ENCODE measurements at places on chromosomes 3 and 15.

DNA sequence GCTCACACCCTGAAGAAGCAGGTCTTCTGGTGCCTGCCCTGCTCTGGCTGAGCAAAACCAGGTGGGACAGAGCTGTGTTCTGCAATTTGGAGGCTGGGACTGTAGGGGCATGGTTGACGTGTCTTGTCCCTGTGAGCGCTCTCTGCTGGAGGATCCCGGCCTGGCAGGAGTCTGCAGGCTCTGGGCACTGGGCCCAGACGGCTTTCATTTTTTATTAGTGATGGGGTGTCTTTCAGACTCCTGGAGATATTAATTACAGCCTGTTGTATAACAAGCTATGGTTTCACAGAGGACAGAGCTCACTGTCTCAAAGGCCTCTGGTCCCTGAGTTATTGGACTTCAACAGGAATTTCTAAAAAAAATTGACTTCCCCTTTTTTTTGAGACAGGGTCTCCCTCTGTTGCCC, 29.5 kb upstream of the ZNF710 start:
- peak; percentile 41 for DNase-seq

- DNase-seq, result no peak
Observed at GRCh38 chr3:133268726-133269134, 131.1 kb upstream of the BFSP2 start.

DNA sequence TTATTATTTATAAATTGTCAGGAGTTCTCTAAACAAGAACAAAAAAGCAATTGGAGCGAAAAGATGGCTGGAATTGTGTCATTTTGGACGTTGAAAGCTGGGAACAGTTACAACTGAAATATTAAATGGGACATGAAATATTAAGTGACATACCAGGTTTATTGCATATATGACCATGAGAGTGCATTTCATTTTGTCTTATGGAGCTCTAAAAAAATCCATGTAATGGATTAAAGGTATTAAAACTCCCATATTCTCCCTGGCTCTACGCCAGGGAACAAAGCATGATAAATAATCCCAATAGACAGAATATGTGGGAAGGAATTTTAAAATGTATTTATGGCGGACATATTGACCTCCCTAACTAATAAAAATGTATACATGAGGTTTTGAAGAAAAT, 17.7 kb downstream of the RARB start:
- no peak for DNase-seq

- DNase-seq, result no peak
Observed at GRCh38 chr3:40720863-40721262, 196.1 kb downstream of the ZNF621 start.

GRCh38 chr15:39658740-39659139, 77.9 kb downstream of the THBS1 start:
- DNase-seq, result no peak

DNA sequence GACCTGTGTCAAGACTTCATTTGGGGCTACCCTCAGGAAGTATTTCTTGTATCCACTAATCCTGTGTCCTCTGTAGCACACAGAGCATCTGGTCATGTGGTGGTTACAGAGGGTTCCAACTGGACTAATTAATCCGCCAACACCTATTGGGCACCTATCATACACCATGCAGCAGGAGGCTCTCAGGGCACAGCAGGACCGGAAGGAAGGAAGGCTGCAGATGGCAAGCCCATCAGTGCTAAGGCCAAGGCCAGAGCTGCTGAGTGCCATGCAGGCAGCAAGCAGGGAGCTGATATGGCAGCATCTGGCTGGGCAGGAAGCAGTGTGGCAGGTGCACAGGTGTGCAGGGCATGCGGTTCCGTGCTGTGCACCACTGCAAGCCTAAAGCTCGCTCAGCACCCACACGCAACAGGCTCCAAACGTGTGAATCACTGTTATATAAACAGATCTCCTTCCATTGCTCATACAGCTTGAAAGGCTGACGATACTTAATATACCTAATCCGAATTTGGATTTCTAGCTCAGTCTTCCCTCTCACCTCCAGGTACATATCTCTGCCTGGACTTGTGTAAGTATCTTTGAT, 64.4 kb upstream of the SNRPA1 start:
- DNase-seq, result no peak

DNA sequence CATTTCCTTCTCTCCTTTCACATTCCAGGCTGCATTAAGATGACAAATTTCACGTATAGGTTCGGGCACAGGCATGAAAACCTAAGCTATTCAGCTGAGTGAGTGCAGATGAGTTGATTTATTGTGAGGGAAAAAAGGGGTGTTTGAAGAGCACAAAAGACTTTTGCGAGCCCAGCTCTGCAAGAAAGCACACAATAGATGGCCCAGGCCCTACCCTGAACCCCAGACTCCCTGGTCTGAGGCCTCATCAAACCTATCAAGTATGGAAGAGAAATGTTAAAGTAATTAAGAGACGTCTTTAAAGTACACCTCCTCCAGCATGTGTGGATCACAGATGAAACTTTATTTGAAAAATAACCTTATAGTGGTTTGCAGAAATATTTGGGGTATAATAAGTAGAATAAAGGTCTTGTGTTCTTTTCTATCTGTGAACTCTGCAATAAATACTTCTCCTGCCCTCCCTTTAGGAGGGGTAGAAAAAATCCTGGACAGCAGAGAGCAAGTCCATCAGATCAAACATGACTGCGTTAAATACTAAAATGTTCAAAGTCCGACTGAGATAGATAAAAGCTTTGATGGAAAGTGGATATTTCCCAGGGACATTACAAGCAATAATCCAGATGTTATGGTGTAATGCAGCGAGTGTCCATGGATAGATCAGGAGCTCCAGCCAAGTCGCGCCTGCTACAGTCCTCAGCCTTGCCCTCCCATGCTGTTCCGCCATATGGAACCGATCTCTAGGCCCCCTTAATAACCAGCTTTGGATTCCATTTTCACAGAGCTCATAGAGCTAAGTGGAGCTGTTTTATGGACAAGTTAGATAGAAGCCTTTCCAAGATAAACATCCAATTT, 121.5 kb downstream of the MCTP2 start:
- DNase-seq, result no peak

DNA sequence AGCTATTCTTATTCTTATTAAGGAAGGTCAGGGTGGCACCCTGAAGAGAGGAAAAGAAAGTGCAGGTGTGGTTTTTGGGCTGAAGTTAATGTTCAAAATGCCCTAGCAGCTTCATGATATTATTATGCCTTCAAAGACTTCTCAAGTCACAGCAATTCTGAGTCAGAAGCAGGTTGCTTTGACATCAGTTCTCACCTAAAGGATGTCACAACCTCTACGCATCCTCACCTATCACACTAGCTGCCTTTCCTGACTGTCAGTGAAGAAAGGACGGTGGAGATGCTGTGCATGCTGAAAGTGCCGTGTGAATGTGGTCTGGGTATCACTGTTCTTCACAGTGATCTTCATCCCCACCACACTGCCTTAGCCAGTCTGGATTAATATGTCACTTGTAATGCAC, 49.6 kb downstream of the NPTN start:
- no peak for DNase-seq

GRCh38 chr3:21390136-21390535, 360.9 kb downstream of the ZNF385D start:
- no peak for DNase-seq

DNA sequence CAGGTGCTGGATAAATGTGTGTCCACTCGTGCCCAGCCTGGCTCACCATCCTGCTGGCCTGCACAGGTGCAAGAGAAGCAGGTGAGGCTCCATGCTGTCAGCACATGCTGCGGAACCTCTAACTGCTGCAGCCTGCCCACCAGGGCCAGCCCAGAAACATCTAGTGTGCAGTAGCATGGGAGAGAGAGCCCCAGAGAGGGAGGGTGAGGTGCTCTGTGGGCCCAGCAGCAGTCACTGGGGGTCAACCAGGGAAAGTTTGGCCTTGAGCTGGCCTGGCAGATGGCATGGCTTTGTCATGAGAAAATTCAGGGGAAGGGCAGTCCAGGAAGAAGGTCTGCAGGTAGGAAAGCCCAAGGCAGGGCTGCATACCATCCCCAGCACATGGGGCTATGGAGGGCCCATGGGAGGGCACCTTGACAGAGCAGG, 18.2 kb upstream of the PRR23E start:
- no peak for DNase-seq

DNA sequence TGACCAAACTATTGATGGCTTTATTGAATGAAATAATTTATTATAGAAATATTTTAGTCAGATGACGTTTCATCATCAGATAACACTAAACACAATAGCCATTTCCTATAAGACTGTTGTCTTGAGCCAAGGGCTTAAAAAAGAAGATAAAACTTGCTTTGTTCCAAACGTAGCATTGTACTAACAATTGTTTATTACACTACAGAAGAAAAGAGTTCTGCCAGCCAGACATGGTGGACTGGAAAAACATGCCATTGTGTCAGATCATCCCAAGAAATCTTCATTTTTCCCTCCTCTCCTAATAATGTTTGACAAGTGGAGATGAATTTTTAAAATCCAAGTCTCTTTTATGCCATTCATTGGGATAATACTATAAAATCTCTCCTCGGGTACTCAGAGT, 203.3 kb downstream of the CDIN1 start:
- no peak for DNase-seq

DNA sequence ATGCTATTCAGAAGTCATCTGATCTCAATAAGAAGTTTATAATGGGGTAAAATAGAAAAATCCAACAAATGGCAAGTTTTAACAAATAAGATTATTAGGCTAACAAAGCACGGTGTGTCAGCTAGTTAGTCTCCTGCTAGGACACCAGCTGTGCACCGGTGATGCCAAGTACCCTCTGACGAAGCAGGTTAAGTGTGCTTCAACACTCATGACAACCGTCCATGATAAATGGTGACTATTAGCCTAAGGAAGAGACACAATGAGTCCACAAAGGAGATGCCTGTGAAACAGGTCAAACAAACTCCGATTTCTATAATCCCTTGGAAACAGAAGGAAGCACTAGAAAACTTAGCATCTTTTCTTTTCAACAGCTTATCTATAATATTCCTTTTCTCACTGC, 36.5 kb downstream of the ATP13A3 start:
- DNase-seq, result no peak

- no peak for DNase-seq
Observed at GRCh38 chr3:120462409-120462959, 11.7 kb upstream of the FSTL1 start.

DNA sequence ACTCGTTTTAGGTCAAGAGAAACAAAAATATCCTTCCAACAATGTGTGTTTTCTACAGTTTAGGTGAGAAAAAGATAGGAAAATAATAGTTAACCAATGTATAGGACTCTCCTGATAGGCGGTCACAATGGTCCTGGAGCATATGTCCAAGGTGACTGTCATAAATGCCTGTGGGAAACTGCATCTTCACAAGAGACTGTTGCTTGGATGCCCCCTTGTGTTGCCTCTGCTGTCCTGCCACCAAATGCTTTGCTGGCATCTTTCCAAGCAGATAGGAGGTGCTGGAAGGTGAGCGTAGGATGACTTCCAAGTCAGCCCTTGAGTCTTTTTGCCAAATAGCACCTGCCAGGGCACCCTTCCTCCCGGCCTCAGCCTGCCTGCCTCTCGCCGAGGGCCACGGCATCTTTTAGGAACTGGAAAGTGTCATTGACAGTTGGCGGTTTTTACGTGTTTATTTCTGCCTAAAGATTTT, 24.1 kb upstream of the SACM1L start:
- peak; percentile 82 for DNase-seq

DNA sequence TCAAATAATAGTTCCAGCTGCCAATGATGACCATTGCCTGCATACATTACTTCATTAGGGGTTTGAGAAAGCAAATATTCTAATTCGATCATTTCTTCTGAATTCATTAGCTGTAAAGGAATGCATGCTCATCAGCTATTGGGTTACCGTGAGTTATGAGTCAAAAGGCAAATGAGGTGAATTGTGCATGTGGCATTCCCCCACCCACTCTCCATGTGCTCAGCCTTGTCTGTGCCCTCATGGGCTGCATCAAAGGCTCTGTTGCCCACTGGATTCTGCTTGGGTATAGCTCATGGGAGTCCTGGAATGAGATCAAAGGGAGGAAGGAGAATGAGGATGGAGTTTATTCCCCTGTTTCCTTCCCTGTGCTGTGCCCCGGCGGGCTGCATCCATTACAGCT, 99.3 kb upstream of the CHRNA7 start:
- DNase-seq, result no peak

GRCh38 chr3:2921903-2922302, 188.3 kb downstream of the IL5RA start:
- DNase-seq, result no peak

GRCh38 chr3:123586968-123587367, 2.1 kb upstream of the HACD2 start:
- no peak for DNase-seq

DNA sequence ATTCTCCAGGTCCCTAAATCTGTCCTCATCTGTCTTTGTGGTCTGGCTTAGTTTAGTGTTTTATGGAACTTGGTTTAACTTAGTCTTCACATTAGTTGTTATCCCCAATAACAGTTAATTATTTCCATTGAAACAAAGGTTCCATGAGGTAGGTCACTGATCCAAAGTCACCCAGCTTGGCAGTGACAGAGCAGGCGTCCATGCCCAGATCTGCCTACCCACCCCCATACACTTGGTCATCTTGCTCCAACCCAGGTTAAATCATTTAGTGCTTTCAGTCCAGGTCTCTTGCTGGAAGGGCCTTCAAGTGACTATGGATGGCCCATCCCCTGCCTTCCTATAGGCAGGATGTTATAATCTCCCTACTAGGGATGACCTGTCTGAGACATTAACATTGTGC, 127.4 kb downstream of the MYRIP start:
- no peak for DNase-seq

Data from CD4-positive, alpha-beta T cell treated with Interleukin-2 at 100 ng/mL for 4 hours (primary cell).